ENCODE measurements at places on chromosomes 4 and X.

DNA sequence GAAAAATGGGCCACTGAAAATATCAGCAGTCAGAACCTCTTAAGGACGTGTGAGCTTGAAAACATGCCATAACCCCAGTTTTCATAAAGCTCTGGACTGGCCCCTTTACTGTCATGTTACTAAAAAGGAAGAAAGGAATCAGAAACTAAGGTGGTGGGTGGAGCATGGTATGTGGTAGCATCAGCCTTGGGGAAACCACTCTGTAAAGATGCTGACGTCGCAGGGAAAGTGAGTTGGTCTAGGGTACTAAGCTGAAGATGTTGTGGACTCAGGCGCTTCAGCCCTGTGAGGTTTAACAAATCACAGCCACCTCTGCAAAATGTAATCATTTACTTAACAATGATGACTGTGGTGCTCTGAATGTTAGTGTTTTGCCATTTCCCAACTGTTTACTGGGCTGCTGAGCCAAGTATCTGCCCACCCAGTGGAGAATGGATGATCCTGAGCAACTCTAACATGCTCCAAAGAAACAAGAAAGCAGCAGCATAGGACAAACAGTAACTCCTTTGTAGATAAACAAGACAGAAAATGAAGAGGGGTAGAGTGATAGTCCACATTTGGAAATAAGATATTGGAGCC, 33.4 kb downstream of the C4orf54 start:
- DNase-seq = peak; percentile 27

DNA sequence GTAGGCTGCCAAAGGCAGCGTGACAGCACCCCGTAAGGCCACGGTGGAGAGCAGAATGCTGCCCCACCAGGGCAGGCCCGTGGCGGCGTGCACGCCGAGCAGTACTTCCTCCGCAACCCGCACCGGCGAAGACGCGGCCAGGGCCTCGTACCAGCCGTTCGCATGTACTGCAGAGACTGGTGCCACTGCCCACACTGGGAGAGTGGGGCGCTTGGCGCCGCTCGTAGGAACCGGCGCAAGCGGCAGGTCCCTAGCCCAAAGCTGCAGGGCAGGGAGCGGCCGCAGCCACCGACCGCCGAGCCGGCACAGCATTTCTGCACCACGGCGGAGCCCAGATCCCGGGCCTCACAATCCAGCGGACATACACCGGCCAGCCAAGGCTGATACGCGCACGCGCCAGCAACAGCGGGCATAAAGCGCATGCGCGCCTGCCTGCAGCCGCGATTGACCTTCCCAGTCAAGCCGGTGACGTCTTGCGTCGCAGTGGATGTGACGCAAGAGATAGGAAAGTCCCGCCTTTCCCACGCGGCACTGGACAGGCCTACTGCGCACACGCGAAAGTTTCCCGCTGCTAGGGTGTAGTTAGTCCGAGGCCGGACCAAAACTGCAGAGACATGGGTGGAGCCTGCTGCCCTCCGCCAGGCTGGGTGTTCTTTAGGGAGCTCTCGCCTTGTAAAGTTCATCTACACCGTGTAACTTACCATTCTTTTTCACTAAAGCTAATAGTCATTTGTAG, at the start of gene COX18:
Gene COX18, minus strand, starts transcription at position 379 of the 736 bp plus-strand sequence. Its CDS starts 67 bp downstream, at position 312.
- peak; percentile 93 for DNase-seq

DNA sequence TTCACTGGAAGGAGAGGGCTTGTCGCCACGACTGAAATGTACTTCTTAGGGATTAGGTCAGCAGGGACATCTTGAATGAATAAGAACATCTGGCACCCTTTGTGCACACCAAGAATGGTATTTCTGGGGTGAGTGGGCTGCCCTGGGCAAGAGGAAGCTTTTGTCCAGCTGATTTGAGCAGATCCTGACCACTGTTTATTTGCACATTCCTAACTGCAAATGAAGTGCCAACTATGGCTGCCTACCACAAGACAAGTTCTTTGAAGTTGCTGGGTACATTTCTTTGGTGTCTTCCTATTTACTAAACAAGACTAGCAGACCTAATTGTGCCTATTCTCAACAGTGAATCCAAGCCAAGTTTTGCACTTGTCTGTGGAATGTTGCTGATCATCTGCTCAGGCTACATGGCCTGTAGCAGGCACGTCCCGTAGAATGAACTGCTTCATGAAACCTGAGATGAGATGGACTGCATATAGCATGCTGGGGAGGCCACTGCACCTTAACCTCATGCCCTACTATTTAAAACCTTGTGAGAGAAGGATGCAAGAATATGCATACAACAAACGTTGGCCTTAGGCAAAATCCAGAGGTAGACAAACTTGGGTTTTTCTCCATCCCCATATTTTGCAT, 45.0 kb downstream of the PIR start:
- DNase-seq = no peak

DNA sequence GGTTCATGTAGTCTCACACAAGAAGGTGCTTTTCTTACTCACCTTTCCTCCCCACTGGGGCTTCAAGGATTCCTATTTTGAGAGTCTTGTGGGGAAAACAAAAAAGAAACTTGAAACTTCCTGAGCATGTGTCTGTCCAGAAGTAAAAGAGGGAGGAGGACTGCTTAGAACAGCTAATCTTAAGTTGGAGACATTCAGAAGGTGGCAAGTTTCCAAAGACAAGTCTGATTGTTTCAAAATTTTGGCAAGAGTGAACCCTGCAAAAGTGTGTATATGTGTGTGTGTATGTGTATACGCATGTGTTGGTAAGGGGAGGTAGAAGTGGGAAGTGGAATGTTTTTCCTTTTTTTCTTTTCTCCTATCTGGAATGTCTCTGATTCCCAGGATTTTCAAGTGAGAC, 189.0 kb upstream of the FRMPD4 start:
- no peak for DNase-seq

- DNase-seq = no peak
Observed at GRCh38 chr4:187312299-187312698, 588.6 kb upstream of the FAT1 start.

- DNase-seq = no peak
Observed at GRCh38 chrX:1321674-1322073, 14.9 kb upstream of the IL3RA start.

GRCh38 chr4:55078987-55079386, 46.4 kb downstream of the KDR start:
- DNase-seq = no peak

DNA sequence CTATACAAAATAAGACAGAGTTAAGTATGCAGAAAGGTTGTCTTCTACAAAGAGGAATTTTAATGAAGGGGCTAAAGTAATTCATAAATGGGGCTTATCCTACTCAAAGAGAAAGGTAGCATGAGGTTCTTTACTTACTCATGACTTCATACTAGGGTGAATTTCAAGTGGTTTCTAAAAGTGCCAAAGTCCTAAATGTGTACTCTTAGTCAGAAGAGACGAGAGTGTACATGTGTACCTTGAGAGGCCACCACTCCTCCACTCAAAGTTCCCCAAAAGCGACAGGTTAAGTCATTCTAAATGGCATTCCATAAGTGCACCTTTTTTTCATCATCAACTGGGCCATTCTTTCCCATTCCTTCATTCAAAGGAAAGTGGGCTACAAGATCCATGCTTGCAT, 21.9 kb downstream of the EDA2R start:
- no peak for DNase-seq

GRCh38 chr4:23788460-23788859, 101.4 kb downstream of the PPARGC1A start:
- no peak for DNase-seq

DNA sequence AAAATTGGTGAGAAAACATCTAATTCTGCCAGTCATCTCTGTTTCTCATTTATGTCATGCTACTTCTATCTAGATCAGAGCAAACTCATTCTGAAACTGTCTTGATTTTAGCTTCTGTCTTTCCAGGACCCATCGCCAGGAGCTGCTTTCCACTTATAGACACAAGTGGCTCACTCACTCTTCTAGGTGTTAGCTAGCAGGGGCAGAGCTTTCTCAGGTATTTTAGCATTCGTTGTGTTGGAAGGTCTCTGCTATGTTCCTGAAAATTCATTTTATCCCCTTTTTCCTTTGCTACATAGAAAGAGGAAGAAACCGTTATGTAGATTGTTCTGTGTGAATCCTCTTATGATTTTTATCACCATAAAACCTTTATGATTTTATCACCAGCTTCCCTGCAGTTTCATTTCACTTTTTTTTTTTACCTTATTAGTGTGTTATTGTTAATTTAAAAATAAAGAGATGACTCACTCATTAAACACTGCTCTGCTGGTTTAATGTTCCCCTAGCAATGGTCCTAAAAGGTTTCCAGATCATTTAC, 246.6 kb upstream of the AADAT start:
- DNase-seq = no peak

GRCh38 chr4:88705223-88705622, 7.6 kb upstream of the NAP1L5 start:
- no peak for DNase-seq

- DNase-seq = peak; percentile 69
Observed at GRCh38 chr4:4694296-4694772, 152.5 kb upstream of the STX18 start.

GRCh38 chr4:95153182-95153581, 395.4 kb downstream of the BMPR1B start:
- DNase-seq = no peak

DNA sequence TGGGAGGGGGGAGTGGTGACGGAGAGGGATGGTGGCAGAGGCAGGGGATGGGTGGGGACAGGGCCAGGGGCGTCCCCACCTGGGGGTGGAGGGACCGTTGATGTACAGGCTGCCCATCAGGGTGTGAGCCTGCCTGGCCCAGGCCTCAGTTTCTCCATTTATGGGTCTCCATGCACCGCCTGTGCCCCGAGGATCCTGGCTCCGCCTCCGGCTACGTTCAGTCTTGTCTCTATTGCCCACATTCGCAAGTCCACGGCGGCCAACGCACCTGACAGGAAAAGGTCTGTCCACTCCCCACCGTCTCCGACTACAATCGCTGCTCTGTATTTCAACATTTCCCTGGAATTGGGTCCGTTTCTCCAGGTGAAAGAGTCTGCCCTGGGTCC, 96.3 kb upstream of the NKX1-1 start:
- DNase-seq = no peak

GRCh38 chr4:14726877-14727361, 275.4 kb upstream of the CPEB2 start:
- peak; percentile 25 for DNase-seq

GRCh38 chr4:165398570-165398969, 19.8 kb downstream of the CPE start:
- DNase-seq = peak; percentile 67

DNA sequence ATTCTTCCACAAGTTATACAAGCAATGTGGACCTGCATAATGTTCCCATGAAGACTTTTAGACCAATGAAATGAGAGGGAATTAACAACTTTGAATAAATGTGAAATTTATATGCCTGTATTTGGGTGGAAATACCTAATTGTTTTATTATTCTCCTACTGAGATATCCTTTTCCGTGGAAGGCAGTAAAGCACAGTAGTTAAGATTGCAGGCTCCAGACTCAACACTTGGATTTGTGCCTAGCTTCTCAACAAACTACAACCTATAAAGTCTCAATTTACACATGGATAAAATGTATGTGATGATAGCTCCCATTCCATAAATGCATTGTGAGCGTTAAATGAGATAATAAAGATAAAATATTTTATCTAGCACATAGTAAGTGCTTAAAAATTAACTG, 857.8 kb downstream of the CENPC start:
- DNase-seq = no peak

DNA sequence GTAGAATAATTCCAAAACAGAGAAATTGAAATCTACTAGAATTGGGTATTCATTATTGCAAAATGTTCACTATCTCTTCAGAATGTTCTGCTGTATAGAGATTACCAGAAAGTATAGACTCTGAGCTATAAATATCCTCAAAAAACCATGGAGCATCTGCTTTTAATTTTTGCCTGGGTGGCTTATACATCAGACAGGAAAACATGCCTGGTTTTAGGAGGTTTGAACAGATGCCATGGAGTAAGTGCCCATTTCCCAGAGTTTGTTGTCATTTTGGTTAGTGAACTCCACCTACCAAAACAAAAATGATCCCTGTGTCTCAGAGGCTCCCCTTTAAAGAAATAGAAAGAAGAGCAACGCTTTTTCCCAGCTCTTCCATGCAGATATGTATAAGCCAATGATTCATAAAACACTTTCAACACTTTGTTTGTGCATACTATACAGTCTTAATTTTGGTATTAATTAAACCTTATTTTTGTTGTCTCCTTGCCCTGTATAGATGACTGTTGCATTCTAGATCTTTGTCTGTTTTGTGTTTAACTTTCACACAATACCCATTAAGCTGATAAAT, 68.7 kb downstream of the MEPE start:
- no peak for DNase-seq

DNA sequence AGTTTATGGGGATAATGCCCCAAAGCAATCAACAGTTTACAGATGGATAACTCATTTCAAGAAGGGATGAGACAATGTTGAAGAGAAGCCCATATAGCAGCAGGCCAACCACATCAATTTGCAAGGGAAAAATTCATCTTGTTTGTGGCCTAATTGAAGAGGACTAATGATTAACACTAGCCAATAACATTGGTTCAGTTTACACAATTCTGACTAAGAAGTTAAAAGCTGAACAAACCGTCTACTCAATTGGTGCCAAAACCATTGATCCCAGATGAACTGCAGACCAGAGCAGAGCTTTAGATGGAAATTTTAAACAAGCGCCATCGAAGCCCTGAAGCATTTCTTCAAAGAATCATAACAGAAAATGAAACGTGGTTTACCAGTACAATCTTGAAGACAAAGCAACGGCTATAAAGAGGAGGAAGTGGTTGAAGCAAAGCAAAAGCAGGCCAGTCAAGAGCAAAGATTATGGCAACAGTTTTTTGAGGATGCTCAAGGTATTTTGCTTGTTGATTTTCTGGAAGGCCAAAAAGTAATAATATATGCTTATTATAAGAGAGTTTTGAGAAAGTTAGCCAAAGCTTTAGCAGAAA, 20.5 kb upstream of the BLTP1 start:
- DNase-seq = no peak

GRCh38 chrX:12080265-12080664, 58.0 kb upstream of the FRMPD4 start:
- peak; percentile 72 for DNase-seq

- DNase-seq = no peak
Observed at GRCh38 chr4:87065021-87065420, 130.2 kb downstream of the AFF1 start.
